Activated T-cell treated with anti-CD3 and anti-CD28 coated beads, Interleukin-2, amount 50 U/mL, for 4 hours (primary cell): ENCODE measurements at places on chromosomes 7 and 10. TPM values are rescaled to one million over a fixed set of nuclear protein-coding genes. Genes with fewer than 3 reads are reported as not detected.

HOXA9 gene
- total RNA-seq = 0.76 TPM

ZNF853 gene
- total RNA-seq = 3.0 TPM

STK31 gene
- not detected for total RNA-seq

GNA12 gene
- 25.7 TPM for total RNA-seq

C7orf25 gene
- total RNA-seq = 3.0 TPM

PPP1R17 gene
- not detected for total RNA-seq

SUN3 gene
- not detected for total RNA-seq
